ENCODE measurements at places on chromosomes 16 and 17. TPM values are rescaled to one million over a fixed set of nuclear protein-coding genes. Genes with fewer than 3 reads are reported as not detected.

DNA sequence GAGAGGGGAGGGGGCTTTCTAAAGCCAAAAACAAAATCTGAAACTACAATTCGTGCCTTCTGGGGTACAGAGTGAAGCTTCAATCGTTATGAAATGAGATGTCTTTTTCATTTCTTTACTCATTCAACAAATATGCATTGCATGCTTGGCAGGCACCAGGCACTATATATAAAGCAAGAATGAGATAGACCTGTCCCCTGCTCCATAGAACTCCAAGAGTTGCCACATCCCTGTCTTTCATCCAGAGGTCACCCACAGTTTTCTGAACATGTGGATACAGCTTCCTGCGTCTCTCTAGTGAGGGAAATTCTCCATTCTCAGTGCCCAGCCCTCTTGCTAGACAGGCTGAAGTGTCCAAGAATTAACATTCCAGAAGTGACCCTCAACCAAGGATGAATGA is 343.2 kb upstream of the MAF start:
- DNase-seq: no peak

DNA sequence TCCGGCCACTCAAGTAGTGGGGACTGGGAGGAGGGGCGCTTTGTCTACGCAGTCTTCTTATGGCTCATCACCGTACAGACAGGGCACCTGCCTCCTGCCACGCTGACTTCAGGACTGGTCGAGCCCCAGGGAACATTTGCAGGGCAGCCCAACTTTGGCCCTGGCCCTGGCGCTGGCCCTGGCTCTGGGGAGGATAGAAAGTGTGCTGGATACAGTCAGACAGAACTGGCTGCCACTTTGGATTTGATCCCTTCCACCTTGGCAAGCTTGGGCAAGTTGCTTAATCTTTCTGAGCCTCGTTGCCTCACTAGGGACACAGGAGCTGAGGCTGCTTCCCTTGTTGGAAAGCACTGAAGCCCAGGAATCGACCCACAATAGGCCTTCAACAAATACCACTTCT is 13.6 kb downstream of the LGALS9 start:
- no peak for DNase-seq

DNA sequence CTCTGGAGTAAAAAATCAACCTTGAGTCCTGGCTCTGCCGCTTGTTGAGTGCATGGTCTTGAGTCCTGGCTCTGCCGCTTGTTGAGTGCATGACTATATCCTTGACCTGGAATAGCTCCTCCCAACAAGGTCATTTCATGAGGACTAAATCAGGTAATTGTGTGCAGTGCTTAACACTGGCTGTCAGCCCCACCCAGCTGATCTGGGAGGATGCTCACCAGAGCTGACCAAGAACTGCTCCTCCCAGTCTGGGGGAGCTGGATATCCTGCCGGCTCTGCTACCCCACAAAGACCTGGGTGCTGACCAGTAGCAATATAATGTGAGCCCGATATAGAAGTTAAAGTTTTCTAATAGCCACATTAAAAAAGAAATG is 20.7 kb upstream of the LGALS9 start:
- DNase-seq: no peak

GRCh38 chr16:1408171-1408837 is 6.2 kb downstream of the UNKL start:
- peak; percentile 94 for DNase-seq

The ADGRG3 gene
- total RNA-seq: 1.8 TPM

The CCL1 gene
- not detected for total RNA-seq

The TBC1D3B gene
- total RNA-seq: 7.7 TPM

The PPP1R27 gene
- total RNA-seq: not detected
